ENCODE measurements at places on chromosomes 13 and 19. TPM values are rescaled to one million over a fixed set of nuclear protein-coding genes. Genes with fewer than 3 reads are reported as not detected.

- DNase-seq = no peak
Measured at GRCh38 chr13:113622791-113623490, 35.1 kb downstream of the ATP4B start.

DNA sequence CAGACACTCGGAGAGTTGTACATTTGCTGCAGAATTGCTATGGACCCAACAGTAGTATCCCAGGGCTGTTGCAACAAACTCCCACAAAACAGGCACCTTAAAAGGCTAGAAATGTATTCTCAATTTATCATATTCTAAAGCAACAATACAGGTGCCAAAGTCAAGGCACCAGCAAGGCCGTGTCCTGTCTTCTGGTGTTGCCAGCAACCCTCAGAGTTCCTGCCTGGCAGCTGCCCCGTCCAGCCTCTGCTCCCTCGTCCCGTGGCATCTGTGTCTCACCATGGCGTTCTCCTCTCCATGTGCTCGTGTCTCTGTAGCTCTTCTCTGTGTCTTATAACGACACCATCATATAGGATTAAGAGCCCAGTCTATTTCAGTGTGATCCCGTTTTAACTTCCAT is 67.7 kb upstream of the ARGLU1 start:
- no peak for DNase-seq

METTL21C gene
- total RNA-seq = not detected

IFNL1 gene
- total RNA-seq = not detected

KLK4 gene
- 1.6 TPM for total RNA-seq

DNA sequence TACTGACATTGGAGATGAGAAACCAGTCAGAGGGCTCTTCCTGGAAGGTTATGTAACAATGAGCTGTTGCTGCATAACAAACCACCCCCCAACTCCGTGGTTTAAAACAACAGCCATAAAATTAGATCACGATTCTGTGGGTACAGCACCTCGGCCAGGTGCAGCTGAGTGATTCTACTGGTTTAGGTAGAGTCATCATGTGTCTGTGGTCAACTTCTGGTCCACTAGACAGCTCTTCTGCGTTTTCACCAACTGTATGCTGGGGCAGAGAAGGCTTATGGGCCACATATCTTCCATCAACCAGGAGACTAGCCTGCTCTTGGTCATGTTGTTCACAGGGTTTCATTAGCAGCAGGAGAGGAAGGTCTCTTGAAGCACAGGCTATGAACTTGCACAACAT is 585.5 kb downstream of the KCTD12 start:
- no peak for DNase-seq

FKBP8 gene
- 217 TPM for total RNA-seq

MBD3L2 gene
- not detected for total RNA-seq

GRCh38 chr13:103250071-103250470 is 183.9 kb upstream of the SLC10A2 start:
- DNase-seq = no peak

PROZ gene
- not detected for total RNA-seq

DNA sequence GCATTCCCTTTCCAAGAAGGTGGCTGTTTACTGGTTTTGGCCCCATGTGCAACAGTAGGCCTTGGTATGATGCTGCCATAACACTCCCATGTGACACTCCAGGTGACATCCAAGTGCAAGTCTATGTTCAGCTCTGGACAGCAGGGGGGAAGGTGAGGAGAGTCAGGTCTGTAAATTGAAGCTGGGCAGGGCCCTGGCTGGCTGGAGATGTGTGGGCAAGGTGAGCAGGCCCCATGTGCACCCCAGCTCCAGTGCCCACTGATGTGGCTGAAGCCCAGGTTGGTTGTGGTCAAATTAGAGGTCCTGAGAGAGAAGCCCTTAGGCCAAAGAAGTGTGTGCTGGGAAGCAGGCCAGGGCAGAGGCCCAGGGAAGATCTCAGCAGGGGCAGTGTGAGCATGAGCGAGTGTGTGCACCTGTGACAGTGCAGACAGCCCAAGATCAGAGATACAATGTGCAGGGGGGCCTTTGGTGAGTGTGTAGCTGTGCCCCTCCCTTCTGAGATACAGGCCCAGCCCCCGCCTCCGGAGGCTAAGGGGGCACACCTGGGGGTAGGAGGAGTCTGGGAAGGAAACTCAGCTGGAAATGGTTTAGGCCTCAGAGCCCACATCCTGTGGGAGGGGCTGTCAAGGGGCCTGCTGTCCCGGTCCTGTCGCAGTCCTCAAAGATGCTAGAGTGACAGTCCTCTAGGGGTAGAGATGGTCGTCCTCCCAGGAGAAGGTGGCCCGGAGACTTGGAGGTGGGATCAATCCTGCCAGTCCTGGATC is 18.6 kb downstream of the DEDD2 start:
- no peak for DNase-seq

GRCh38 chr13:100594731-100595130 is 6.1 kb upstream of the GGACT start:
- DNase-seq = no peak

- DNase-seq = no peak
Measured at GRCh38 chr13:28204690-28205443, 66.5 kb downstream of the PAN3 start.

ZSCAN5A gene
- 7.6 TPM for total RNA-seq

DNA sequence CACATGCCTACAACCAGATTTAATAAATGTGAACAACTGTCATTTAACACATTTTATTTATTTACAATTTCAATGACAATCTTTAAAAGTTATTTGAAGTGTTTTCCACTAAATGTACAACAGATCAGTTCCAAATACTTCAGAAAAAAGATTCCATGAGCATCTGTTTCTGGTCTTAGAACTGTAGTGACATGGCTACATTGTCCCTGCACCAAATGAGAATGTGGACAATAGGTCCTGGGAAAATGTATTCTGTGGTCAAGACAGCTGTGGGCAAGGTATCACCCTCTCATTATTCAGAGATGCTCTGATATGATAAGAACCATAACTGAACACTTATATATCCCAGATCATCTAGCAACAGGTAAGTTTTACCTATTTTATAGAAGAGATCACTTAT is 43.7 kb downstream of the ELF1 start:
- no peak for DNase-seq

- no peak for DNase-seq
Measured at GRCh38 chr13:21579754-21580316, 24.1 kb downstream of the MICU2 start.

DNA sequence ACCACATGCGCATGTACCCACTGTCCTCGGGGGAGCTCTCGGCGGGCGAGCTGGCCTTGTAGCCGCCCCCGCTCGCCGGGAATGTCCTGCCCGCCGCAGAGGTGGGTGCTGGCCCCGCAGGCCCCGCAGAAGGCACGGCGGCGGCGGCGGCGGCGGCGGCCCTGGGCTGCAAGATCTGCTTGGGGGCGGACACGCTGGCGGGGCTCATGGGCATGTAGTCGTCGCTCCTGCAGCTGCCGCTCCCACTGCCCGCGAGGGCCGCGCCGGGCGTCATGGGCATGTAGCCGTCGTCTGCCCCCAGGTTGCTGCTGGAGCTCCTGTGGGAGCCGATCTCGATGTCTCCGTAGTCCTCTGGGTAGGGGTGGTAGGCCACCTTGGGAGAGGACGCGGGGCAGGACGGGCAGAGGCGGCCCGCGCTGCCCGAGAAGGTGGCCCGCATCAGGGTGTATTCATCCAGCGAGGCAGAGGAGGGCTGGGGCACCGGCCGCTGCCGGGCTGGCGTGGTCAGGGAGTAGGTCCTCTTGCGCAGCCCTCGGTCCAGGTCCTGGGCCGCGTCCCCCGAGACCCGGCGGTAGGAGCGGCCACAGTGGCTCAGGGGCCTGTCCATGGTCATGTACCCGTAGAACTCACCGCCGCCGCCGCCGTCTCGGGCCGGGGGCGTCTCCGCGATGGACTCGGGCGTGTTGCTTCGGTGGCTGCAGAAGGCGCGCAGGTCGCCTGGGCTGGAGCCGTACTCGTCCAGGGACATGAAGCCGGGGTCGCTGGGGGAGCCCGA is 2.4 kb downstream of the IRS2 start:
- DNase-seq = no peak

- no peak for DNase-seq
Measured at GRCh38 chr19:41801792-41802211, 5.4 kb downstream of the CEACAM3 start.

- DNase-seq = no peak
Measured at GRCh38 chr19:49114630-49115363, 627 bp downstream of the LIN7B start.

- DNase-seq = no peak
Measured at GRCh38 chr19:44757057-44757734, 8.7 kb downstream of the BCL3 start.

DENND1C gene
- total RNA-seq = 3.7 TPM

- no peak for DNase-seq
Measured at GRCh38 chr19:1019980-1020867, 699 bp downstream of the TMEM259 start.

DNA sequence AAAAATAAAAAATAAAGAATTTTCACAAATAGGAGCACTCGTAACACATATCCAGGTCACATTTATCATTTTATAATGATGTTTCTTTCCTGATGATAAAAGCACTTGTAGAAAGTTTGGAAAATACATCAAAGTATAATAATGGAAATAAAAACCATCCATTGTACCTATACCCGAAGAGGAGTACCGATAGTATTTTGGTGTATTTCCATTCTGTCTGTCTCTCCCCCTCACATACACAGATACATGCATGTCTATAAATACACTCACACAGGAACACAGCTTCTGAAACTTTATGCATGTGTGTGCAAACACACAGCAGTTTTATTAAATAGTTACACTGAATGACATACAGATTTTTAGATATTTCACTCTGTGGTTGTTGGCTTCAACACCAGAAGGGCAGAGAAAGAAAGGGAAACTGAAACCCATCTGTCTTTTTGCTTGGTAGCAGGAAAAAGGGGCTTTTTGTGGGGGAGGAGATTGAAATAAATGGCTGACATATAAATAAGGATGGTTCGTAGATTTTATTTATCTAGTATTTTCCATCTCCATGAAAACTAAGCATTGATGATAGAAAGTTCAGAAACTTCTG is 114.8 kb downstream of the LRCH1 start:
- no peak for DNase-seq

ASF1B gene
- total RNA-seq = 7.2 TPM

- no peak for DNase-seq
Measured at GRCh38 chr13:41668130-41668757, 210.9 kb downstream of the RGCC start.

DNA sequence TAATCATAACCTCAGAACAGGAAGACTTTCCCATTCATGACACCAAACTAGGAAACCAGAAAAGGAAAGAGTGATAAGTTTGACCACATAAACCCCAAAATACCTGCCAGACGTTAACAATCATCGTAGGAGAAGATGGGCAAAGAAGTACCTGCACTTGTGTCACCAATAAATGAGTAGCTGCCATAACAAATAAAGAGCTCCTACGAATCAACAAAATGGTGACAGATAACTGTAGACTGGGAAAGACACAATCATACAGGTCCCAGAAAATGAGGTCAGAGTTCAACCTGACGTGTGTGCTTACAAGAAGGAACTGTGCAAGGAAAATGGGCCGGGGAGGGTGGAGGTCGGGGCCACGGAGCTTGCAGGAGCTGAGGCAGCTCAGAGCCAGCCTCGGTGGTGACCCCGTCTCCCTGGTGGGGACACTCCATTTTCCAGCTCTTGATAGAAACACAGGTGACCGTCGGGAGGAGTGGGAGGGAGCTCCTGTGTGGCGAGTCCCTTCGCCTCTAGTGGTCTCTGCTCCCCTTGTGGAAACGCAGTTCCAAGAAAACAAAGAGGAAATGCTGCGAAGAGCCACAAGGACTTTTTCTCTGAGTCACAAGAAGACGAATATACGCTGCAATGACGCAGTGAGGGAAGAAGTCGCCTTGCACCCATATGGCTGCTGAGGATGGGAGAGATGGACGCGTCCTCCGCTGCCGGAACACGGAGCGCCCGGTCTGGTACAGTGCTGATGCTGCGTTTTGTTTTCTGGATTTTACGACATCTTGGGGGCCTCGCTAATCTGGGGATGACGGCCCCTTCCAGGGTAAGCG is 9.5 kb downstream of the PIP5K1C start:
- DNase-seq = no peak

DNA sequence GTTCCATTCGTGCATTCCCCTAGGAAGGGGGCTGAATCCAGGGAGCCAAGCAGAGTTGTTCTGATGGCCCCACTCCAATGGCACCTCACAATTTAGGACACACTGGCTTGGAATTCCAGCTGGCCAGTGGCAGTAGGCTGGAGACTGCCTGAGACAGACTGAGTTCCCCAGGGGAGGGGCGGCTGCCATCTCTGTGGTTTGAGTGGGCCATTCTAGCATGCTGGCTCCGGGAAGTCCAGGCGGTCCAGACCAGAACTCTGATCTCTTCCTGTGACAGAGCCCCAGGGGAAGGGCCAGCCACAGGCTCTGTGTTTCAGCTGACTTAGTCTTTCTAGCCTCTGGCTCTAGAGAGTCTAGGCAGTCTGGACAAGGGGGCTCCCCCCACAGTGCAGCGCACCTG is 29.5 kb upstream of the SLC7A1 start:
- DNase-seq = no peak

BCL3 gene
- 29.1 TPM for total RNA-seq

GRCh38 chr19:5969476-5969875 is 8.5 kb downstream of the RANBP3 start:
- no peak for DNase-seq

- DNase-seq = no peak
Measured at GRCh38 chr13:99033814-99034213, 56.0 kb upstream of the DOCK9 start.

GRCh38 chr13:46379611-46380010 is 7.4 kb downstream of the RUBCNL start:
- no peak for DNase-seq

- no peak for DNase-seq
Measured at GRCh38 chr13:20847296-20847695, 55.2 kb downstream of the XPO4 start.

PSG1 gene
- total RNA-seq = not detected

GRCh38 chr19:13064092-13064489 is 38.6 kb downstream of the LYL1 start:
- no peak for DNase-seq

- DNase-seq = no peak
Measured at GRCh38 chr19:18424890-18425514, 5.8 kb downstream of the SSBP4 start.

CEACAM21 gene
- not detected for total RNA-seq

DNA sequence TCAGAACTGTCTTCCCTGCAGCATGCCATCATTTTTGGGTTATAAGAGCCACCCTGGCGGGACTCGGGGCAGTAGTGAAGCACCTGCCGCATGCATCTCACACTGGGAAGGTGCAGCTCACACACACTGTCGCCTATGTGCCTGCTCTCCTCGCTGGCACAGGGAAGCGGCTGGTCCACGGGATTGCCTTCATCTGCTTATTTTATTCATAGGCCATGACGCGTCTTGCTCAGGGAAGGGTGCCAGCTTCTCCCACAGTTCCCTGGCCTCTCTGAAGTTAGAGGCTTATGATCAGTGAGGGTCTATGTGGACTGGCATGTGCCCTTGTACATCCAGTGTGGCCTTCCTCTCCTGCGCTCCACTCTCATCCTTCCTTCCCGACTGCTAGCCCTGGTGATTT is 150.0 kb downstream of the KLF12 start:
- no peak for DNase-seq
